ENCODE measurements at places on chromosomes 3 and 15.

DNA sequence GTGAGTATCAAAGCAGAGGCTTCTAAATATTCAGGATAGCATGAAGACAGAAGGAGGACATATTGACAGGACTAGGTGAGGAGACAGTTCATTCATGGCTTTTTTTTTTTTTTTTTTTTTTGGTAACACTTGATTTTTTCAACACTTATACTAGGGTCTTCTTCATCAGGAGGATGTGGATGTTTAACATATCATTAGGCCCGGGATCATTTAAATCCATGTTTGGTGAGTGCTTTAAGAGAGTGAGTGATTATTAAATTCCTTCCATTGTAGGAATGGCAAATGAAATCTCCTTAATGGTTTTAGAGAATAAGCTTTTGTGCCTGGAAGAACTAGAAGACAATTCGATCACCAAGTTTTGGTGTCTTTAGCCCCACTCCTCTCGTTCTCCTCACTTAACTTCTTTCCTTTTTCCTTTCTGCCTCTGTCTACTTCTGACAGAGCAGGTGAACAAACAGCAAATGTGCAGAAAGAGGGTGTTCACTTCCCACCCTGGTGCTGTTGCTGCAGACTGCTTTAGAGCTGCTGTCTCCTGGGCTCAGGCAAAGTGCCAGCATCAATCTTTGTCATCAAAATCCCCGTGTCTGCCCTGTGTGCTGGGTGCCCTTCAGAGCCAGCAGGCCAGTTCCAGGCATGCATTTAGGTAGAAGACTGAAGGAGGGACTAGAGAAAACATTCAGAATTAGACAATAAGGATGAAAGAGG, 35.6 kb upstream of the RAB11A start:
- DNase-seq = no peak

DNA sequence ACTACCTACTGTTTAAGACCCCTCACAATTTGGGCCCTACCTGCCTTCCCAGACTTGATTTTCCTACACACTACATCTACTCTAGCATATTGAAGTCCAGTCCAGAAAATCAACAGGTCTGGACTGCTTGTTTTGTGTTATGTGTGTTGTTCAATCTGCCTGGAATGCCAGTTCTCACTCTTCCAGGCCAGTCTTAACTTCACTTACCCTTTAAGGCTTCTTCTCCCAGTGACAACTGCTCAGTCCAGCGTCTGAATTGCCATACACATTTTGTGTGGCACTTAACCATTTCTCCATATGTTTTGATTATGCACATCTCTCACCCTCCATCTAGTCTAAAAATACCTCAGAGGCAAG, 1.1 kb downstream of the TICRR start:
- no peak for DNase-seq

DNA sequence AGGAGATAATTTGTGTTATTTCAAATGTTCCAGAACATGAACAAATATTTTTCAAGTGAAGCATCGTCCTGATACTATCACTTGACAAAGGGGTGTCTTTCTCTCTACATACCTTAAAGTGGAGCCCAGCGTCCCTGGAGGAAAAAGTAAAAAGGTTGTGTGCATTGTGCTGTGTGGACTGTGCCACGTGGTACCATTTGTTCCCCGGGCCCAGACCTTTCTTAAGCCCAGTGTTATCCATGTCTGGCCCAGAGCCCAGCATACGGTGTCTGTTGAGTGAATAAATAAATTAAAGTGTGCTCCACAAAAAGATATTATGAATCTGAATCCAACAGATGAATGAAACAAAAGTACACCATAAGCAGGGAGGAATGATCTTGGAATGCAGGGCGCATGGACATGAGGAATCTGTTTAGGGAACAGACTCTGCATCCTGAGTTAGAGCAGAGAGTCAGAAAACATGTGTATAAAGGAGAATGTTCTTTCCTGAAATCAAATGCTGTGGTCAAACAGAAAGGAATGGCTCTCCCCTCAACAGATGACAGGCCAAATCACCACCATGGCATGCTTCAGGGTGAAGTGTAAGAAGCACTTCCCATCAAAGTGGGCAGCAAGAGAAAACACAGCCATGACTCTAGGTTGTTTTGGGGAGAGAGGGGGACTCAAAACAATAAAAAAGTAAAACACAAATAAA, 8.1 kb upstream of the PRSS50 start:
- DNase-seq = peak; percentile 12

DNA sequence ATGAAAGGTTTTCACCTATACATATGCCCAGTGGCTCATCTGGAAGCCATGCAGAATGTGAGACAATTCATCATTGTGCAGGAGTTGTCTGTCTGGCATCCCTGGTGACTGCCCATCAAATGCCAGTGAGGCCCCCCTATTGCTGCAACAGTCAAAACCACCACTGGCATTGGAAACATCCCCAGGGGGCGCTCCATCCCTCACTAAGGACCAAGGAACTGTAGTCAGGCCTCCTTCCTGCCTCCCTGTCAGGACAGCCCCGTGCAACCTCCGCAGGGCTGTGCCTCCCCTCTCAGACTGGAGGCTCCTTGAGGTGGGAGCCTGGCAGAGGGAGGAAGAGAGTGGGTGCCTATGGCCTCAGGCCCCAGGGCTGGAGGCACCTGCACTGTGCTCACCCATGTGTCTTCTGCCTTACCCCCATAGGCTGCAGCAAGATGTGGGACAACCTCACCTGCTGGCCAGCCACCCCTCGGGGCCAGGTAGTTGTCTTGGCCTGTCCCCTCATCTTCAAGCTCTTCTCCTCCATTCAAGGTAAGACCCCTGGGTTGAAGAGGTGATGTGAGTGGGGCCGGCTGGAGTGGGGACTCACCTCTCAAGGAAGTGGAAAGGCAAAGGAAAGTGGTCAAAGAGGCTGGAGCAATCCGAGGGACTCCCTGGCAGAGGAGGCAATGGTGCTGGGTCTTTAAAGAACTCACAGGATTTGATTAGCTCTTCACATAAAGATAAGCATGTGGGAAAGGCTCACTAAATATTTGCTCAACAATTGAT, 16.5 kb downstream of the VIPR1 start:
- no peak for DNase-seq
